ENCODE measurements at places on chromosomes 16 and 17.

DNA sequence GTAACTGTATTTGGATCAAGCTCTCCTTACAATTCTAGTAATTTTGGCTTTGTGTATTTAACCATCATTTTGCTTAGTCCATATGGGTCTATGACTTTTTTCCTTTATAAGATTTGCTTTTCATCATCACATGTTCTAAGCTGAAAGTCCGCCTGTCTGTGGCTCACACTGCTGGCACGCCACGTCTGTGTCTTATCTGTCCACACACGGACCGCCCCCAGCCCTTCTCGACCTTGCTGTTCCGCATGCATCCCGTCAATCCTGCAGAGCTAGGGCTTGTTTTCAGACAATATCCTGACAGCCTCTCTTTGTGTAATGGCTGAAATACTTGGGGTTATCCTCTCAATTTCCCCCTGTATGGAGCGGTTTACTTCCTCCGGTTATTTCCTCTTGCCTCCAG, 8.4 kb upstream of the ALDH3A1 start:
- DNase-seq: no peak

GRCh38 chr16:86886651-86887050, 308.3 kb downstream of the FOXL1 start:
- DNase-seq: no peak

DNA sequence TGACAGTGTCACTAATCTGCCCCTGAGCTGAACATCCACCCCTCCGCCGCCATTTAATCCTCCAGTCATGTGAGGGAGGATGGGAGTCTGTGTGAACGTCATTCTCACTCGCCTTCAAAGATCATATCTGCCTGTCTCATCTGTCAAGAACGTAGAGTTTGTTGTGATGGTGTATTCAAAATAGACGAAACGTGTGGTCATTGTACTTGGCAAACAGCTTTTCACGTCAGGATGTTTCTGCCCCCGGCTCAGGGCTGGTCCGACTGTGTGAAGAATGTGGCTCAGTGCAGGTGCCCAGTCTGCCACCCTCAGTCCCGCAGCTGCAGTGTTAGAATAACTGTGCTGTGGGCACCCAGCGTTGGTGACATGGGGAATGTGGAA, 148.0 kb downstream of the KCNJ12 start:
- no peak for DNase-seq

GRCh38 chr17:37567137-37567536, 42.1 kb downstream of the SYNRG start:
- DNase-seq: no peak

DNA sequence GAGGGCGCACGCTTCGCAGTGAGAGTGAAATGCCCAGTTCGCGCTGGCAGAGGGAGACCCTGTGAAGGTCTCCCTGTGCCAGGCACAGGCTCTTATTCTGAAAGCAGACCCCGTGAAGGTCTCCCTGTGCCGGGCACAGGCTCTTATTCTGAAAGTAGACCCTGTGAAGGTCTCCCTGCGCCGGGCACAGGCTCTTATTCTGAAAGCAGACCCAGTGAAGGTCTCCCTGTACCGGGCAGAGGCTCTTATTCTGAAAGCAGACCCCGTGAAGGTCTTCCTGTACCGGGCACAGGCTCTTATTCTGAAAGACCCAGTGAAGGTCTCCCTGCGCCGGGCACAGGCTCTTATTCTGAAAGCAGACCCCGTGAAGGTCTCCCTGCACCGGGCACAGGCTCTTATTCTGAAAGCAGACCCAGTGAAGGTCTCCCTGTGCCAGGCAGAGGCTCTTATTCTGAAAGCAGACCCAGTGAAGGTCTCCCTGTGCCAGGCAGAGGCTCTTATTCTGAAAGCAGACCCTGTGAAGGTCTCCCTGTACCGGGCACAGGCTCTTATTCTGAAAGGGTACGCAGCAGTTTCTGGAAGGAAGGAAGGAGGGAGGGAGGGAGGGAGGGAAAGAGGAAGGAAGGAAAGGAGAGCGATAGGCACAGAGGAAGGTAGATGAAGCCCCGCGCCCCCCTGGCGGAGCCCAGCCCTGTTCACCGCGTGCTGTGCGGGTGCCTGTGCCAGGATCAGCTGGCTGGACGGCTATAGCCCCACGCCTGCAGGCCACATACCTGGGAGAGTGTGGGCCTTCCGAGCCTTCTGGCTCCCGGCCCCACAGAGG, 55.3 kb downstream of the WDR45B start:
- DNase-seq: peak; percentile 84

- no peak for DNase-seq
These were observed 8.2 kb downstream of the FN3K start for GRCh38 chr17:82743344-82744219.

DNA sequence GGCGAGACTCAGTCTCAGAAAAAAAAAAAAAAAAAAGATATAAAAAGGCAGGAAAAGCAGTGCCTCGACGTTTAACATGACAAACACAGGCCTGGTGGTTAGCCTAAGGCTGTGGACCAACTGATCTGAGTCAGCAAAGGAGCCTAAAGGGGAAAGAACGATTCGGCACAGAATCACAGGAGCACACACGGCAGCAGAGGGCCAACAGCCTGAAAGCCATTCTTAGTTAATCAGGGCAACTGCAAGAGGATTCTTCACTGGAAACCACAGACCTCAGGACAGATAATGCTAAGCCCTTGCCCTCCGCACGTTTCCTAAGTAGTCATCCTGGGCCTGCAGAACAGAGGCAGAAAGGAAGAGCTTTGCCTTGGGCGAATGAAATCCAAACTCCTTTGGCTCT, 14.7 kb downstream of the TMEM11 start:
- DNase-seq: peak; percentile 81

GRCh38 chr17:50871898-50872297, 5.7 kb upstream of the TOB1 start:
- DNase-seq: no peak

- DNase-seq: no peak
These were observed 22.7 kb downstream of the LIG3 start for GRCh38 chr17:35002876-35003551.

DNA sequence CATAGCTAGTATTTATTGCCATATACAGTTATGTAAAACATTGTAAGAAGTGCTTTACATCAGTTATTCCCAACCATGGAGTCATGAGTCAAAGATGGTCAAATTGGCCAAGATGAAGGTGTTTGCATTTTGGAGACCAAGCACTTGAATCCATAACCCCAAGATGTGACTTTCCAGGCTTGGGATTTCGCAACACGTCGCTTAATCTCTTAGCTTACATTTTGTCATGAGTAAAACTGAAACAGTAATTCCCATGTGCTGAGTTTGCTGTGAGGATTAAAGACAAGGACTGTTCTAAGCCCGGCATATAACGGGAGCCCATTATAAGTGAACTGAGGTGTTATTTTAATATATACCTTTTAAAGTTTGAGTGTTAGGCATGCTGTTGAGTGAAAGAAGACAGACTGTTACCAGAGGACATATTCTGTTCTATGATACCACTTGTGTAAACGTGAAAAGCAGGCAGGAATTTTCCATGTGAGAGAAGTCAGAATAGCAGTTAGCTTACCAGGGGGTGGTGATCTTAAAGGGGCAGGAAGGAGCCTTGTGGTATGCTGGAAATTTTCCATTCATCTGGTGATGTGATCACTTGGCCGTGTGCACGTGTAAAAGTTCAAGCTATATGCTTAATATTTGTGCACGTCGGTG, 484.9 kb downstream of the WWOX start:
- DNase-seq: no peak

- peak; percentile 91 for DNase-seq
These were observed 39.5 kb downstream of the RAP1GAP2 start for GRCh38 chr17:2835780-2836179.

DNA sequence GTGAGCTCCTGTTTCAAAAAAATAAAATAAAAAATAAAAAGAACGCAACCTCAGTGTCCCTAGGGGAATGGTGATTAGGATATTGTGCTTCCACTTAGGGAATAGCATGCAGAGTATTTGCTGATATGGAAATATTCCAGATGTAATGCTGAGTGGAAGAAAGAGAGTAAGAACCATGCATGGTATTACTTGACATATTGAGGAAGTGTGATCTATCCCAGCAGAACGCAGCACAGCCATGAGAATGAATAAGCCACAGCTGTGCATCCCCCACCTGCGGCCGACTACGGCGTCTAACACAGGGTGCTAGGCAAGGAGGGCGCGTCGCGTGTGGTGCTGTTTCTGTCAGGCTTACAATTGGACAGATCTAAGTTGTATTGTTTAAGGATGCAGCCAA, 49.5 kb downstream of the FOXK2 start:
- DNase-seq: no peak

GRCh38 chr17:60993497-60993896, 315.8 kb downstream of the BCAS3 start:
- no peak for DNase-seq

DNA sequence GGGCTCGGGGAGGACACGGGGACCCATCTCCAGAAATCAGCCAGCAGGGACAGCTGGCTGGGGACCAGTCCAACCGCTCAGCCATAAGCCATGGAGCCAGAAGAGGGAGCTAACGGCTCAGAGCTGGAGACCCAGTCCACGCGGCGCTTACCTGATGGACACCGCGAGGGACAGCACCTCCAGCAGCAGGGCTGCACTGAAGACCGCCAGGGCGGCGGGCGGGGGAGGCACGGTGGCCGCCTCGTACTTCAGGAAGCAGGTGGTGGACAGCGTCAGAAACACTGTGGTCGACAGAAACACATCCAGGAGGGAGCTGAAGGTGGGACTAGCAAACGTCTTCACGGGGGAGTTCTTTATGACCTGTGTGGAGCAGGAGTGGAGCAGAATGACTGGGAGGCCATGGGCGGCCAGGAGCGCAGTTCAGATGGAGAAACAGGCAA, 102.6 kb upstream of the CREBBP start:
- DNase-seq: peak; percentile 44

- DNase-seq: peak; percentile 7
These were observed 40.2 kb downstream of the C16orf87 start for GRCh38 chr16:46790599-46791270.
